ENCODE measurements at places on chromosomes 16 and 17.

DNA sequence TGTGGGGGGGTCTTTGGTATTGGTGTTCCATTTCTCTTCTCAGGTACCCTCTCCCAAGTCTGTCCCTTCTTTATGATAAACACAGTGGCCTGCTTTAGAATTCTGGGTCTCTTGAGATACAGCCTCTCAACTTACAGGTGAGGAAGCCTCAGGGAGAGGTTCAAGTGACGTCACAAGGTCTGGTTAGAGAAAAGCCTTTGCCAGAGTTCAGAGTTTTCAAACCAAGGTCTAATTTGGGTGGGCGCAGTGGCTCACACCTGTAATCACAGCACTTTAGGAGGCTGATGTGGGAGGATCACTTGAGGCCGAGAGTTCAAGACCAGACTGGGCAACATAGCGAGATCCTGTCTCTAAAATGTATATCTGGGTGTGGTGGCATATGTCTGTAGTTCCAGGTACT, 2.1 kb downstream of the IRF8 start:
- DNase-seq: no peak

DNA sequence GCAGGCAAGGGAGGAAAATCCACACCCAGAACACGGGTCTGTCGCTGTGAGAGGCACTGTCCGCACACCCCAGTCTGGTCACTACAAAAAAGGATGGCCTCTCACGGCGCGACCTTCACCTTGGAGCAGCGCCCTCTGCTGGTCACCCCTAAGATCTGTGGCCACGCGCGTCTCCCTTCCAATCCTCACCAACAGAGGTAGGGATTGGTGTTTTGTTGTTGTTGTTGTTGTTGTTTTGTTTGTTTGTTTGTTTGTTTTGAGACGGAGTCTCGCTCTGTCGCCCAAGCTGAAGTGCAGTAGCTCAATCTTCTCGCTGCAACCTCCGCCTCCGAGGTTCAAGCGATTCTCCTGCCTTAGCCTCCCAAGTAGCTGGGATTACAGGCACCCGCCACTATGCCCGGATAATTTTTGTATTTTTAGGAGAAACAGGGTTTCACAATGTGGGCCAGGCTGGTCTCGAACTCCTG, 15.0 kb upstream of the C17orf58 start:
- peak; percentile 67 for DNase-seq

- no peak for DNase-seq
These were observed 128.8 kb downstream of the CYB561 start for GRCh38 chr17:63317166-63317840.

GRCh38 chr16:82810077-82810476, 183.3 kb downstream of the CDH13 start:
- DNase-seq: no peak

DNA sequence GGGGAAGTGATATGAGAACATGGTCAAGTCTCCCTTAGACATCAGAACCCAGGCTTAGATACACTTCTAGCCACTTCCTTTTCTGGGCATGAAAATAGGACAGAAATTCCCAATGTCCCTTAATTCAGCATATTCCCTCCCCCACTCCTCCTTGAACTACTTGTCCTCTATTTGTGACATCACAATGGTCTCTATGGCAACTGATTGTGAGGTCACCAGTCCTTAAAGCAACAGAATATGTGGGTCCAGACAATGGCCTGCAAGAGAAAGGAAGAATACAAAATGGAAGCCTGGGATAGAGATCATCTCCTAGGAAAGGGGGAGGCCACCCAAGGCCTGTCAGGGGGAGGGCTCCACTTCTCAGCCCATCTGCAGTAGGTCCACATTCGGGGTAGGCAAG, 6.7 kb upstream of the SEZ6 start:
- no peak for DNase-seq

DNA sequence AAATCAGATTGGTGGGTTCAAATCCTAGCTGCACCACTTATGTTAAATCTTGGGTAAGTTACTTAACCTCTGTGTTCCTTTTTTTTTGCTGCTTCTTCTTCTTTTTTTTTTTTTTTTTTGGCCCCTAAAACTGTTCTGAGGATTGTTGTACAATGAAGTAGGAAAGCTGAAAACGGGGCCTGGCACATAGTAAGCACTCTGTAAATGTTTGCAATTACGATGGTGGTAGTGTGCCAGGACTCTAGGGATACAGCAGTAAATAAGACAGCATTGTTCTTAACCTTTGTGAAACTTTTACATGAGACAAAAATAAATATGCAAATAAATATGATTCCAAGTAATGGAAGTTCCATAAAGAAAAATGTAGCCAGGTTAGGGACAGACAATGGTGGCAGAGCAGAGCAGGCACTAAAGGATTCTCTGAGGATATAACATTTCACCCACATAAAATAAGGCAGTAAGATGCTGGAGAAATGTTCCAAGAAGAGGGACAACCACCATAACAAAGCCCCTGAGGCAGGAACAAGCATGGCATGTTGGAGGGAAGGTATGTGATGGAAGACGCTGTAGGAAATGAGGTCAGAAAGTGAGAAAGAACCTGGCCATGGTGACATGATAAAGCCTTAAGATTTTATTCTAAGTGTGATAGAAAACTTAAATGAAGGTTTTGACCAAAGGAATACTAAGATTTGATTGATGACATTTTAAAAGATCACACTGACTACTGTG, 127.3 kb downstream of the NLK start:
- DNase-seq: no peak

DNA sequence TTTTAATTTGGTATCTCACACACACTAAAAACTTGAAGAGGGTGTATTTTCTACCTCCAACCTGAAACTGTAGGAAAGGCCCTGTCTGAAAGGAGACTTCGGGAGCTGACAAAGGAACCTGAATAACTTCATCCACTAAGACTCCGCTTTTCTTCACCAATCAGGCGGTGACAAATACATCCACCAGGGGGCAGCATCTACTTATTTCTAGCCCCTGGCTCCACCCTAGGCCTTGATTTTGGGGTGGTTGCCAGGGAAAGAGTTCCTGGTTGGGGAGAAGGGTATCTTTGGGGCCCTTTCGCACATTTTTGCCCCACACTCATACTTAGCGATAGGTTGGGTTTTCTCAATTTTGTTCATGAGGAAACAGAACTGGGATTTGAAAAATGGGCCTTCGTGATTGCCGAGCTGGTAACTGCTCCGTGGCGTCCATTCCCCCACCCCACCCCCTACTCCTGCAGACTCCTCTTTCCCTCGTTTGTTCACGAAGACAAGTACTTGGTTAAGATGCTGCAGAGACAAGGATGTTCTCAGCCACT, 4.8 kb upstream of the ARL4D start:
- DNase-seq: peak; percentile 69

- no peak for DNase-seq
These were observed 12.4 kb upstream of the GSE1 start for GRCh38 chr16:85600530-85601271.

DNA sequence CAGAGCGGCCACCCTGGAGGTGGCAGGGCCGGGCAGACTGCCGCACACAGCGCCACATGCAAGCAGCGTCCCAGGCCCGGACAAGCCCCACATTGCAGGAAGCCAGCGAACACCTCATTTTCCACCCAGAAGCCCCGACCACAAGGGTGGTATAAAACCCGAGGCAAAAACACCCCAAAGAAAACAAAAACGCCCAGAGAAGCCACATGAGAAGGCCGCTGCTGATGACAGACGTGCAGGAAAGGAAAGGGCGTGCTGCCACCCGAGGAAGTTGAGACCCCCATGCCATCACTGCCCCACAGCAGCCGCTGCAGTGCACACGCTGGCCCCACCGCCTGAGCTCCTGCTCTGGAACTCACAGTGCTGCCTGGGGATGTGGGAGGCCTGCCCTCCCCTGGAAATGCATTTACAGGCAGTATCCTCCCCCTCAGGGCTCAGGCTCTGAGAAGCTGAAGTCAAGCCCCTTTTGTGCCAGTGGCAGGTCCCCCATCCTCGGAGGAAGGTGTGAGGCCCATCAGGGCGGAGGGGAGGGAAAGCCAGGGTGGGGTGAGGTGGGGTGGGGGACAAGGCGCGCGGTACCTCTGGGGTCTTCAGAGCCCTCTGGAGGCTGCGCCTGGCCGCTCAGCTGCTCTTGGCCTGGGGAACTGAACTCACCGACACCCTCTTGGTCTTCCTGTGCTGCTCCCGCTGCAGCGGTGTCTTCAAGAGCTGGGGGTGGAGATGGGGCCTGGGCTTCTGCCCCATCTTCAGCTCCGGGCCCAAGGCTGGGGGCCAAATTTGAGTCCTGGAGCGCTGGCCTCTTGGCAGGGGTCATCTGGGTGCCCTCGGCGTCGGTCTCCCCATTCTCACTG, 62.0 kb downstream of the IL21R start:
- no peak for DNase-seq

- DNase-seq: no peak
These were observed 32.8 kb downstream of the XYLT1 start for GRCh38 chr16:17437981-17438380.

- no peak for DNase-seq
These were observed 12.8 kb upstream of the RSKR start for GRCh38 chr17:28626818-28627217.

DNA sequence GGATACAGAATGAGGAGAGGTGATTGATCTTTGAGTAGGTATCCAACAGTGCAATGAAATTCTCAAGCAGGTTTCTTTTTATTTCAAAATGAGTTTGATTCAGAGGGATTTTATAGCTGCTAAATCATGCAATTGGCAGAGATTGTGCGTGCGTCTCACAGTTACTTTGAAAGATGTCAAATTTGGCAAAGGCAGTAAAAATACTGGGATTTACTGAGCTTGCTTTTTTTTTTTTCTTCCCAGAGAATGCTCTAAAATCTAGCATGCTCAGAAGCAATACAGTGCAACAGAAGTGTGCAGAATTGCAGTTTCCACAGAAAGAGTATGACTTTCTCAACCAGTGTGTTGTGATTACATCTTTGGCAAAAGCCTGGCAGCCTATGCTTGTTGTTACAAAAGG, 410.7 kb upstream of the GOT2 start:
- DNase-seq: no peak

DNA sequence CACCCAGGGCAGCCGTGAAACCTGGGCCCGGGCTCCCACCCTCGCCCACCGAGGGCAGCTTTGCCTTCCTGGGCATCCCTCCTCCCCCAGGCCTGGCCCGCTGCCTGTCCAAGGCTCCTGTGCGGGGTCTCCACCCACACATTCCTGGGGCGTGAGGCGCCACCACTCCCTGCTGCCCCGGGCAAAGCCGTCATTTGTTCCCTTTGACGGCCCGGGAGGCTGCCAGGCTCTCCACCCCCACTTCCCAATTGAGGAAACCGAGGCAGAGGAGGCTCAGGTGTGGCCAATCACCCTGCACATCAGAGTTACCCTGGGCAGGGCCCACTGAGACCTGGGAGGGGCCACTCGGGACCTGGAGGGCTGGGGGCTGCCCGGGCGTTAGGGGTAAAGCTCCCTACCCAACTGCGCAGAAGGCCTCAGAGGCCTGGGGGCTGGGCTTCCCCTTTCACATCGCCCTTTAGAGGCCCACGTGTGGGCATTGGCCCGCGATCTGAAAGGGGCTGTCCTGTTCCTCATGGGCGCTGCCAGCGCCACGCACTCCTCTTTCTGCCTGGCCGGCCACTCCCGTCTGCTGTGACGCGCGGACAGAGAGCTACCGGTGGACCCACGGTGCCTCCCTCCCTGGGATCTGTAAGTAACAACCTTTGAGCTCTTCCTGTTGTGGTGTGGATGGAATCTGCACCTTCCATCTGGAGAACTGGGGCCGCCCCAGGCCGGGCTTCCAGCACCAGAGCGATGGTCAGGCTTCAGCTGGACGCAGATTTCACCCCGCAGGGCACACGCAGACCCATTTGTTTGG, at the start of gene MSLN:
Gene MSLN (plus strand): TSS at position 190 of the 799 bp plus-strand sequence. CDS start 1,947 bp downstream, outside the sequence.
- peak; percentile 72 for DNase-seq

GRCh38 chr17:72120642-72121163, at the start of gene SOX9:
SOX9 (plus strand) TSS chr17:72121020; CDS start chr17:72121392, 372 bp downstream.
- peak; percentile 100 for DNase-seq

GRCh38 chr17:30290696-30291542, 825 bp downstream of the BLMH start:
- DNase-seq: no peak

- DNase-seq: no peak
These were observed 28.4 kb upstream of the SLC25A19 start for GRCh38 chr17:75317671-75318070.

- DNase-seq: no peak
These were observed 9.9 kb downstream of the XYLT1 start for GRCh38 chr16:17460890-17461289.

Data from H54 (cell line).